ENCODE measurements at places on chromosomes 2 and 18.

DNA sequence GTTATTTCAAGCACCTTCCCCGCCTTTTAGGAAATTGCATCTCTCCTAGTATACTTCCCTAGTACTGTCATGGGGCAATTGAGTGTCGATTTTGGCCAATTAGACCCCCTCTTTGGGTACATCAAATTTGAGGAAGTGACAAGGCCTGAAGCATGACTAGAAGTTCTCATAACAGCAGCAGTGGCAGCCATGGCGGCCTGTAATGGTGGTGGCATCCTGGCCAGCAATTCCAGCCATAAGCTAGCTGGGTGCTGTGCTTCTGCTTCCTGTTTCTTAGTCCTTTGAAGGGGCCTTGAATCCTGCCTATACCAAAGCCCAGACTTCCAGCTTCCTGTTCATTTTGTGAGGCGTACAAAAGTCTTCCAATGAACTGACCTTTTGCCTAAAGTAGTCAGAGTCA, 523.1 kb downstream of the PLCL1 start:
- no peak for DNase-seq

DNA sequence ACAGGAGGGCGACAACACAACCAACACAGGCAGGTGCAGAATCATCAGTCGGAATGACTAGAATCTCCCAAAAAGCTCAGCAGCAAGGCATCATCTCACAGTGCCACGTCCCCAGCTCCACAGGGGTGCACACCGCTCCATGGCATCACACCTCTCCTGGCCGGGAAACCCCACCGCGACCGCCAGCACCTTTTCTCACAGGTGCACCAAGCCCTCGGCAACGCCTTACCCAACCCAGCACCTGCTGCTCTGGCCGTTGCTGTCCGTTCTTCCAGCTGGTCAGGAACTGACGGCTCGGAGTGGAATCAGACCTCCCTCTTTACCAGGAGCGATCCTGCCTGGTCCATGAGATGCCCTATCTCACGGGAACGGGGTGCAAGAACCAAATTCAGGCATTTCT, 61.3 kb downstream of the ZNF516 start:
- no peak for DNase-seq

DNA sequence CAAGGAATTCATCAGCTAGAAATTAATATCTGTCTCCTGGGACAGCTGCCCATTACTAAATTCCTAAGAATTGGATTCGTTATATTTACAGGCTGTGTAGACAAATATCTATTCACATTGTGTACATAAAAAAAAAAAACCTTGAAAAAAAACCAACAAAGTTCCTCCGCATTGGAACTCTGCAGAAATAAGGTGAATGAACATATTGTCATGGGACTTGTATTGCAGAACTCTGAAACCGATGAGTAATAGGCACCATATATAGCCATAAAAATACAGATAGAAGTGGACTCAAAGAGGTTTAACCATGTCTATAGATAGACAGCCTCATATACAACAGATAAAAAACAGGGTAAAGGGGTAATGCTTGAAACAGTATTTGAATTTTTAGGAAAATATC, 909.9 kb upstream of the CHAC2 start:
- no peak for DNase-seq

DNA sequence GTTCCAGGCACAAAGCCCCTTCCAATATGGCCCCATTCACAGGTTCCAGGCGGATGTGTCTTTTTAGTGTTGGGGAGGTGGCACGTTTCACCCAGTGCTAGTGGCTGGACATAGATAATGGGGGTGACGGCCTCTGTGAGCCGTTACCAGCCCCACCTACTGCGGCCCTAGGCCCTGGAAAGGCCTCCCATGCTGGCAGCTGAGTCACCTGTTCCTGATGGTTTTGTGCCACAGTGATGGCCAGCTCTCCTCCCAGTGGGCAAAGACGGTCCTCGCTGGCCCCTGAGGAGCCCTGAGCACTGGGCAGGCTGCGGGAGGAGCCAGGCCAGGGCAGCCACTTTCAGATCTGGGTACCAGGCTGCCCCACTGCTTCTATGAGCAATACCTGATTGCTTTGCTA, 40.0 kb upstream of the GPC1 start:
- no peak for DNase-seq

Data from activated T-helper 2 cell treated with anti-CD3 and anti-CD28 coated beads, Interferon-gamma antibody, Interleukin-2, Interleukin-4, amounts not matched to agents 10 μg/mL and 5 μg/mL and 100 μg/mL, durations not matched to agents 14 hours and 24 hours and 36 hours (primary cell).